ENCODE measurements at places on chromosomes 7 and 10.

- DNase-seq, result no peak
Observed at GRCh38 chr7:155588468-155588998, 42.2 kb upstream of the CNPY1 start.

GRCh38 chr7:135117096-135117495, 30.8 kb upstream of the TMEM140 start:
- DNase-seq, result no peak

GRCh38 chr10:119346095-119346832, 138.9 kb downstream of the GRK5 start:
- DNase-seq, result no peak

- no peak for DNase-seq
Observed at GRCh38 chr7:69504733-69505420, 93.4 kb upstream of the AUTS2 start.

GRCh38 chr10:131650771-131651673, 249.8 kb upstream of the PPP2R2D start:
- no peak for DNase-seq

DNA sequence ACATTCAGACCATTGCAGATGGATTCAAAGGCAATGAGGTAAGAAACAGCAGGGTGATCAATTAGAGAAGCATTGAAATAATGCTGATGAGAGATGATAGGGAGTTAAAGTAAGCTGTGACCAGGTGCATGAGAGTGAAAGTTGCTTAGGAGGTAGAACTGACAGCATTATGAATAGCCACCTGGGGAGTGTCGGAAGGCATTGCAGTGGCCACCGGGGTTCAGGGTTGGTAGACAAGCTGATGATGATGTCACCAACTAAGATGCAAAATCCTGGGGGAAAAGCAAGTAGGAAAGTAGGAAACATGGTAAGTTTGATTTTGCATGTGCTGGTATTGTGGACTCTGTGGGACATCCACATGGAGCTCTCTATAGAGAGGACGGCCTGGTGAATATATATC, 211.9 kb upstream of the ETV1 start:
- DNase-seq, result no peak

DNA sequence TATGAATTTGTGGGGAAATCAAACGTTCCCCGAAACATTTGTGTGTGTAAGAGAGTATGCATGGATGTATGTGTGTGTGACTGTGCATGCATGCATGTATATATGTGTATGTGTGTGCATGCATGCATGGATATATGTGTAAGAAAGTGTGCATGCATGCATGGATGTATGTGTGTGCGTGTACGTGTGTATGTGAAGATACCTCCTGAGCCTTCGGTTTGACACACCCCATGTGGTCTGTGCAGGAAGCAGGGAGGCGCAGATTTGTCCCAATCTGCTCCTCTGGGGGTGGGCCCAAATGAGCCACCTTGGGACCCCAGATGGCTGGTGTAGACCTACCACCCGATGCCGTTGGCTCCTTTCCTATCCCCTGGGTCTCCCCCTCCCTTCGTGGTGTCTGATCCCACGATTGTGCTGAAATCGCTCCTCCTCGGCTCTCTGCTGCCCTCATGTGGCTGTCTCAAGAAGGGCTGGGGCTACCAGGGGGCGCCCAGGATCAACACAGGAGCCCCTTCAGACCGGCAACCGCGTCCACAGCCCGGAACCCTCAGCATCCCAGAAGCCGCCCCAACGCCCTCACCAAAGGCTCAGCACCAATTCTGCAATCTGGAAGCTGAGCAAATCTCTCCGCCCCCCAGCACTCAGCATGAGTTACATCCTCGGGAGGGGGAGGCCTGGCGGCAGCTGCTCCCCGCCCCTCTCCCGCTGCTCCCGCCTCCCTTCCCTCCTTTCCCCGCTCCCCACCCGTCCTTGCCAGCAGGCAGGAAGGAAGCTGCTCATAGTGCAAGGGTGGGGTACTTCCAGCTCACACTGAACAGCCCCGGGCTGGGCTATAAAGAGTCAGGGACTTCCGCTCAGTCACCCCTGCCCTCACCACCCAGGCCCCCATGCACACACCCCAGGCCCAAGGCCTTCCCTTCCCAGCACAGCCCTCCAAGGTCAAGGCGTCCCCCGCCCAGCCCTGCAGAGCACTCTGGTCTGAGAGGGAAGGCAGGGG, 2.3 kb upstream of the NOS3 start:
- peak; percentile 70 for DNase-seq

GRCh38 chr7:29345590-29345989, 151.0 kb downstream of the CHN2 start:
- peak; percentile 57 for DNase-seq

DNA sequence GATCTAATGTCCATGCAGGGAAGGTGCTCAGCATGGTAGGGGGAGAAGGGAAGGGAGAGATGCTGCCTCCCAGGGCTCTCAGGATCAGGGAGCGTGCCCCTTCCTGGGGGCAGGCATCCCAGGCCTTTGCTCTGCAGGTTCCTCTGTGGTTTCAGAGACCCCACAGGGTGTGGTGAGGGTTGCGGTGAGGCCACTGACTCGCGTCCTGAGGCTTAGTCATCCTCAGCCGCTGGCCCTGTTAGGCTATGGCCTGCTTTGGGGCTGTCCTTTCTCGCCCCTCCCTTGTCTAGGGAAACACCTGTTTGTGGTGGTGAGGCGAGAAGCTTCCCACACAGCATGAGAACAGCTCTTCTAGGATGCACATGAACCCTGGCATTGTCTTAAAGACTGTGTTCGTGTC, 558.3 kb upstream of the FOXK1 start:
- no peak for DNase-seq

GRCh38 chr7:24964191-24964590, 15.8 kb downstream of the OSBPL3 start:
- no peak for DNase-seq

GRCh38 chr10:79446758-79447084, 1.3 kb upstream of the ZCCHC24 start:
- peak; percentile 24 for DNase-seq

- peak; percentile 76 for DNase-seq
Observed at GRCh38 chr7:132577206-132578049, 1.2 kb upstream of the PLXNA4 start.

GRCh38 chr10:103120977-103121735, 71.9 kb downstream of the NT5C2 start:
- no peak for DNase-seq

GRCh38 chr10:86951184-86951761, 6.1 kb downstream of the MMRN2 start:
- DNase-seq, result no peak

DNA sequence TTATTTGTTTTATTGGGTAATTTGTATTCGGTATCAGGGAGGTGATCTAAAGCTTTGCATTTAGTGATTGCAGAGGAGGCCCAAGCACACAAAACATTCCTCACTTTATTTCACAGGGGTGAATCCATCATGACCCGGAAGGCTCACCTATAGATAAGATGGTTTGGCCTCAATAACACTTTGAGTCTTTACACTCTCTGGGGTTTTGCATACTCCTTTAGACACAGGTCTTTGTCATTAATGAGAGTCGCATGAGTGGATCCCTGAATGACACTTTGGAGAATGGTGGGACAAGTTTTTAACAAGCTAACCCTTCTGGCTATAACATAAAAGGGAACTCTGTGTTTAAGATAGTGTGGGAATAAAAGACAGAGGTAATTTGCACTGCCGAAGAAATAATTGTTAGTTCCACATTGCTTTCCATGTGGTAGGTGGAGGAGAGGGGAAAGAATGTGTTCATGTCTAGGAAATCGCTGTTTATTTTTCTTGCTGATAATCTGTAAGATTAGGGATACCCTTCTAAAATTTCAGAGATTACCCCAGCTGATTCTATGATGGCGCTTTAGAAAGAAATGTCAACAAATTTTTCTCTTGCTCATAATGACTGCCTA, 455.8 kb downstream of the TFEC start:
- DNase-seq, result no peak

GRCh38 chr10:70672165-70673042, at the start of gene ADAMTS14:
Gene ADAMTS14 (plus strand): TSS chr10:70672506. CDS start chr10:70672803, 297 bp downstream.
- DNase-seq, result peak; percentile 65

DNA sequence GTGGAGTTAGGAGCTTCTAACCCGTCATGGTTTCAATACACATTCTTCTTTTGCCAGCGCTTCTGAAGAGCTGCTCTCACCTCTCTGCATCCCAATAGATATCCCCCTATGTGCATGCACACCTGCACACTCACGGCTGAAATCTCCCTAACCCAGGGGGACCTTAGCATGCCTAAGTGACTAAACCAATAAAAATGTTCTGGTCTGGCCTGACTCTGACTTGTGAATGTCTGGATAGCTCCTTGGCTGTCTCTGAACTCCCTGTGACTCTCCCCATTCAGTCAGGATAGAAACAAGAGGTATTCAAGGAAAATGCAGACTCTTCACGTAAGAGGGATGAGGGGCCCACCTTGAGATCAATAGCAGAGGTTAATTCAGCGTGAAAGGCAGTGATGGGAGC, 22.4 kb downstream of the PRSS2 start:
- no peak for DNase-seq

DNA sequence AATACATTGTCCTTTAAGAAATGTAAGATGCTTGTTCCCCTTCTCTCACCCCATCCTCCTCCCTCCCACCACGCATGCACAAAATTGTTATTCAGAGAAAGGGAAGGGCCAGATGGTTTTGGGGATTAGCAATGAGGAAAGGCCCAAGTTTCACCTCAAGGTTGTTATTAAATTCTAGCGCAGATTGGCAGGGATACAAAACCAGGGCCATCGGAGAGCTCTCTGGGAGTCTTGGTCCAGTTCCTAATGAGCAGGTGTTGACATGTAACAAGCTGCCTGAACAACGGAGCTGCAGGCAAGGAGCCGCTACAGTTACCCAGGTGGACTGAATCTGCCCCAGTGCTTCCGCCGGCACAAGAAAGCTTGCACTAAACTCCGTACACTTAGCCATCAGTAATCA, 9.7 kb upstream of the ANK3 start:
- no peak for DNase-seq

DNA sequence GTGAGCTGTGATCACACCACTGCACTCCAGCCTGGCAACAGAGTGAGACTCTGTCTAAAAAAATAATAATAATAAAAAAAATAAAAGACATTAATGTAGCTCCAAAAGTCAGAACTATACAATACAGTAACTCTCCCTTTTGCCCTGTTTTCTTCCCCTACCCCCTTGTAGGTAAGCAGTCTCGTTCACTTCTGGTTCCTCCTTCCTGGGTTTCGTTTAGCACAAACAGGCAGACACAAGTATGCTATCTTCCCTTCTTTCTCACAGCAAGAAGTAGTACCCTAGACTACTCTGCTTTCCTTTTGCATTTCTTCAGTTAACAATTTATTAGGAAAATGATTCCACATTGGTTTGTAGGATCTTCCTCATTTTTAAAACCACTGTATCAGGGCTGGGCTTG, 33.1 kb downstream of the PDSS1 start:
- DNase-seq, result no peak
